Astrocyte of the spinal cord (primary cell): ENCODE measurements at places on chromosomes 11 and 22.

GRCh38 chr22:49161002-49161850 lies 666.4 kb downstream of the BRD1 start:
- DNase-seq = no peak

GRCh38 chr22:39299829-39300178 lies 19.6 kb downstream of the RPL3 start:
- DNase-seq = no peak

- no peak for DNase-seq
Measured at GRCh38 chr11:88569342-88569741, 231.8 kb upstream of the CTSC start.

- DNase-seq = no peak
Measured at GRCh38 chr11:16110886-16111285, 245.5 kb downstream of the SOX6 start.

DNA sequence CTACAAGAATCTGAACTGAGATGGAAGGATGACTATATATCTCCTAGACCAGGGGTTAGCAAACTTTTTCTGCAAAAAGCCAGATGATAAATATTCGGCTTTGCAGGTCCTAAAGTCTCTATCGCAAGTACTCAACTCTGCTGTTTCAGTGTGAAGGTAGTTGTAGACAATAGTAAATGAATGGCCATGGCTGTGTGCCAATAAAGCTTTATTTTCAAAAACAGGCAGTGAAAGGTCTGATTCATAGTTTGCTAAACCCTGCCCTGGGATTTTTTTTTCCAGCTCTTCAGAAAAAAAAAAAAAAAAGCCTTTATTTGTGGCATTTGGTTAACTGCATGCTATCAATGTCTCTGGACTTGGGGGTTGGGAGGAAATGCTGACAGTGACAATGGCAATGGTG lies 37.5 kb downstream of the FAM227A start:
- DNase-seq = no peak

DNA sequence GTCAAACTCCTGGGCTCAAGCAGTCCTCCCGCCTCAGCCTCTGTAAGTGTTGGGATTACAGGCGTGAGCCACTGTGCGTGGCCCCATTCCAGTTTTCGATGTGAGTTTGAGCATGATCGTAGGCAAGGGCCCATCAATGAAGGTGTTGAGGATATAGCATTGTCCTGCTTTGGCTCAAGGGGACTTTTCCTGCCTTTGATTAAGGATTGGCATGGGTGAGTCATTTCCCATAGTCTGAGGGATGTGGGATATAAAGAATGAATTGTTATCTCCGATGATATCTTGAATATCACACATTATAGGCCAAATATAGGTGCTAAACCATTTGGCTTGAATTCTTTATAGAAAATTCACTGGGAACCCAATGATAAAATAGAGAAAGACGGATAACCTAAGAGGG lies 30.4 kb downstream of the STIM1 start:
- DNase-seq = no peak

GRCh38 chr11:3036419-3036818 lies 20.8 kb downstream of the CARS1 start:
- no peak for DNase-seq
